GM20000 (cell line): ENCODE measurements at places on chromosomes 2 and 18.

DNA sequence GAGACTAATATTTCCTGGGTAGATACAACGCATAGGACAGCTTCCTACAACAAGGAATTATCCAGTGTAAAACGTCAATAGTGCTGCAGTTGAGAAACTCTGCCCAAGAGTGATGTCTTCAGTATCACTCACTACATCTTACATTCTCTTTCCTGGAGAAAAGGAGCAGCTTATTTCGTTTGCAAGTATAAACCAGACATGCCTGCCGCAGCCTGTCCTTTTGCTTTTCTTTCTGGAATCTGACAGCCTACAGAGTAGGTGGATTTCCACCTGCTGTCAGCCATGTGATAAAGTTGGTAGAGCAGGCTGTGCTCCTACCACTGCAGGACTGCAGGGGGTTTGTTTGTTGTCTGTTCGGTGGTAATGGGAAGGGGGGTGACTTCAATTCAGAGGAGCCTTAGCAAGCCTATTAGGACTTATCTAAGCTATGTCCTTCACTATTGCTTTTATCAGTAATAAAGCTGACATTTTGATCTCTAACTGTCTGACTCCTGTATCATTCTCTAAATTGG, 439.1 kb downstream of the GRB14 start:
- DNase-seq, result no peak

DNA sequence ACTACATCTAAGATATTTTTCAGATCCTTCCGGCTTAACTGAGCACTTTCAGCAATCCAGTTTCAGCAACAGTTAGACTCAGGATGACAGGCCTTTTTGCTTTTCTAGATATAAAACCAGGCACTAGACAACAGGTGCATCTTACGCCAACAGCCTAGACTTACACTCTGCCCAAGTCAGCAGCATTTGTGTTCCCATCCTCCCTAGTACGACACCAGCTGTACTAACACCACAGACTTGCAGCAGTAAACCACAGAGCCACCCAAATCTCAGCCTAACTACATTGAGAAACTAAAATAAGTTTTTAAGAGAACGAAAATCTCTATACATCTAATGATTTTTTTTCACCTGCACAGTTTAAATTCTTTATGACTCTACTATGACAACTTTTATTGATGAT, 89.9 kb upstream of the DNMT3A start:
- no peak for DNase-seq

DNA sequence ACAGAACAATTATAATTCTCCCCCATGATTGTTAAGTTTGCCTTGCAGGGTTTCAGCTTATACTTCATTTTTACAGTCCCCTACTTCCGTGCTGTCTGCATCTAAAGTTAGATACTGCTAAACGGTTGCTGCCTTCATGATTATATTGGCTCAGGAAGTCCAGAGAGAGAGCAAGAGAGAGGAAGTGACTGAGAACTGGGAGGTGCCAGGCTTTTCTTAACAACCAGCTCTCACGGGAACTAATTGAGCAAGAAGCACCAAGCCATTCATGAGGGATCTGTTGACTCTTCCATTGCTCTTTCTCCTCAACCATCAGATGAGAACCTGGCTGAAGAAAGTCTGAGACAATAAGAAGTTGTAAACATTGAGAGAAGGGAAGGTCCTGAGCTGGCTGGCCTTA, 125.5 kb upstream of the SIX2 start:
- no peak for DNase-seq

- DNase-seq, result peak; percentile 65
These were observed 140.5 kb downstream of the TPGS2 start for GRCh38 chr18:36688020-36688965.
